ENCODE measurements at places on chromosomes 4 and X.

DNA sequence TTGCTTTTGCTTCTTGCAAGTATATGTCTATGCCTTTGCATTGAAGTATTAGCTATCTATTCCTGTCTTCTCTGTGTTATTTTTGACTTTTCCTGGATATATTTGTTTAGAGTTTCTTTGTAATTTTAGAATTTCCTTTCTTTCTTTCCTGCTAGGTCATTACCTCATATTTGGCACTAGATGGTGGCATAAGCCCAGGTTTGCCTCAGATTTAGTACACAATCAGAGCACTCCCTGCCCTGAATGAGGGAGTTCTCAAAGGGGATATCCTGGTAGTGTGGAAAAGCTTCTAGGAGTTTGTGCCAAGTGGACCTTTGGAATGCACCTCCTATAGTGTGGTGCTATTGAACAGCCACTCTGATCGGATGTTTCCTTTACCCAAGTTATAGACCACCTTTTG, 181.6 kb downstream of the UGT8 start:
- peak; percentile 9 for DNase-seq

- DNase-seq, result no peak
Observed at GRCh38 chr4:159400558-159401225, 297.8 kb downstream of the RAPGEF2 start.

DNA sequence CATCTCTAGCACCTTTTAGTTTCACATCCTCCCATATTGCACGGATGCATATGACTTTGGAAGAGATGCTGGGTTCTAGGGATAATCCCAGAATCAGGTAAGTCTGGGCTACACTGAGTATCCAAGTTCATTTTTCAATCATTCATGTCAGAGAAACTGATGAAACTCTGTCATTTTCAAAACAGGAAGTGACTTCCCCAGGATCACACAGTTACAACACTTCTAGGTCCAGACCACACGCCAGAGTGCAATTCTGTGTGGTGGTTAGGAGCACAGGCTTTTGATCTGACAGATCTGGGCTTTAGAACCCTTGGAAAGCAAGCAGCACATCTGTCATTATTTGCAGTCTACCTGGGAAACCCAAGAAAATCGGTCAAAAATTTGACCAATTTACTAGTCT, 52.1 kb upstream of the CDKN2AIP start:
- no peak for DNase-seq

- no peak for DNase-seq
Observed at GRCh38 chr4:8244001-8244757, 25.4 kb upstream of the HTRA3 start.

- peak; percentile 14 for DNase-seq
Observed at GRCh38 chr4:166324321-166324720, 451.3 kb downstream of the TLL1 start.

DNA sequence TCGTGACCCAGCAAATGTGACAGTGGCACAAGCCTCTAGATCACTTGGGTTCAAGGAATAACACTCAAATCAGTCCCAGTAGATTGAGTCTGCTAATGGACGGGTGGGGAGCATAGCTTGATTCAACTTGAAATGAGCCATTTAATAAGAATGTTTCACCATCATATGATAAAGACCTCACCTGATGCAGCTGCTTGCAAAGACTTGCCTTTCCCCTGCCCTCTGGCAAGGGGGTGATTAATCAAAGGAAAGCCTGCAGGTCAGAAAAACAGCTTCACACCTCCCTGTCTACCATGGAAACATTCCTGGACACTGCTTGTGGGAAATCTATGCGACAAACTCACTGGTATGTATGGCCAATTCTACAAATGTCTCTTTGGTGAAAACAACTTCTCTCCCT, 54.5 kb downstream of the CD99L2 start:
- DNase-seq, result no peak

DNA sequence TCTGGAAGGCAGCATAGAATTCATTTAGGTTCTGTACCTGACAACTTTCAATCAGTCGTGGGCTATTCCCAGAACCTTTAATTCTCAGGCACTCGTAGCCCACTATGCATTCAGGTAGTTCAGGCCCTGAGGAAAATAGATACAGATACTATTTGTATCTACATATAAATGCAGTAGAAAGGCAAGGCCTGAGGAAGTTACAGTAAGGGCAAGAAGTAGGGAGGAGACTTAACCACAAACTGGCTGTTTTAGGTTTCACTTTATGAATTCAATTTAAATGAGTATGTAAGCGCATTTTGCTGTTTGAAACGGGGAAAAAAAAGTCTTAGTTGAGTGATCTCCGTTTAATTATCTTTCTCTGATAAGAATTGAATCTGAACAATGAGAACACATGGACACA, 529.4 kb upstream of the ATOH1 start:
- no peak for DNase-seq

DNA sequence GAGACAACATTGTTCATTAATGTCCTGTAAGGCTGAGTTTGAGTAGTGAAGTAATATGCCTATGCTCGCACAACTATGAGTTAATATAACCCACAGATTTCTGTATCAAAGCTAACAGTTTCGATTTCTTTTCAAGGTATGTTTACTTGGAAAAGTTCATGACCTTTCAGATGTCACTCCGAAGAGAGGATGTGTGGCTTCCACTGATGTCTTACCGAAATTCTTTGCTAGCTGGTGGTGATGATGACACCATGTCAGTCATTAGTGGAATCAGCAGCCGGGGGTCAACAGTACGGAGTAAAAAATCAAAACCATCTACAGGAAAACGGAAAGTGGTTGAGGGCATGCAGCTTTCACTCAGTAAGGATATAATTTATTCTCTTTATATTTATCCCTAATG, 124.9 kb downstream of the STAG2 start:
- DNase-seq, result no peak
